ENCODE measurements at places on chromosomes 2 and 18. TPM values are rescaled to one million over a fixed set of nuclear protein-coding genes. Genes with fewer than 3 reads are reported as not detected.

DNA sequence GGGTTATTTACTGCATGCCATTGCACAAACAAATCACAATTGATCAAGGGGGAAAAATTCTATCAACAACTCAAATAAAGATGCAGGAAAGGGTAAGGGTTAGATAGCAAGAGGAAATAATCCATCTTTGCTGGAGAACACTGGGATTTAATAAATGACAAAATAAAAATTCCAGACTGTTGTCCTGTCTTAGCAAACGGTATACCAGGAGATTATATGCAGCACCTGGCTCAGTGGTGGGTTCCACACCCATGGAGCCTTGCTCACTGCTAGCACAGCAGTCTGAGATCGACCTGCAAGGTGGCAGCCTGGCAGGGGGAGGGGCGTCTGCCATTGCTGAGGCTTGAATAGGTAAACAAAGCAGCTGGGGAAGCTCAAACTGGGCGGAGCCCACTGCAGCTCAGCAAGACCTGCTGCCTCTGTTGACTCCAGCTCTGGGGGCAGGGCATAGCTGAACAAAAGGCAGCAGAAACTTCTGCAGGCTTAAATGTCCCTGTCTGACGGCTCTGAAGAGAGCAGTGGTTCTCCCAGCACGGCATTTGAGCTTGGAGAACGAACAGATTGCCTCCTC is 296.5 kb upstream of the THSD7B start:
- DNase-seq: no peak

Gene KIF5C
- 1.6 TPM for polyA plus RNA-seq

DNA sequence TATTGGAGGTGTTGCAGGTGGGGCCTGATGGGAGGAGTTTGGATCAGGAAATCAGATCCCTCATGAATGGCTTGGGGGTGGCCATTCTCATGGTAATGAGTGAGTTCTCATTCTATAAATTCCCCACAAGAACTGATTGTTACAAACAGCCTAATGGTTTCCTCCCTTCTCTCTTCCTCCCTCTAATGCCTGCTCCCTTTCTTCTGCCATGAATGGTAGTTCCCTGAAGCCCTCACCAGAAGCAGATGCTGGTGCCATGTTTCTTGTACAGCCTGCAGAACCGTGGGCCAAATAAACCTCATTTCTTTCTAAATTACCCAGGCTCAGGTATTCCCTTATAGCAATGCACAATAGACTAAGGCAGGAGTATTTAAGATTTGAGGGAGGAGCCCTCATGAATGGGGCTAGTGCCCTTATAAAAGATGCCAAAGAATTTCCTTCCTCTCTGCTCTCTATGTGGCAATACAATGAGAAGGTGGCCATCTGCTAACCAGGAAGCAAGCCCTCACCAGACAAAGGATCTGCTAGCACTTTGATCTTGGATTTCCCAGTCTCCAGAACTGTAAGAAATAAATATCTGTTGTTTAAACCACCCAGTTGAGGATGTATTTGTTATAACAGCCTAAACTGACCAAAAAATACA is 251.8 kb downstream of the ZEB2 start:
- DNase-seq: no peak

GRCh38 chr2:232567721-232568120 is 17.2 kb downstream of the EIF4E2 start:
- DNase-seq: no peak

GRCh38 chr2:205989271-205990071 is 96.5 kb downstream of the INO80D start:
- no peak for DNase-seq

Gene BOK
- polyA plus RNA-seq: 63.4 TPM

DNA sequence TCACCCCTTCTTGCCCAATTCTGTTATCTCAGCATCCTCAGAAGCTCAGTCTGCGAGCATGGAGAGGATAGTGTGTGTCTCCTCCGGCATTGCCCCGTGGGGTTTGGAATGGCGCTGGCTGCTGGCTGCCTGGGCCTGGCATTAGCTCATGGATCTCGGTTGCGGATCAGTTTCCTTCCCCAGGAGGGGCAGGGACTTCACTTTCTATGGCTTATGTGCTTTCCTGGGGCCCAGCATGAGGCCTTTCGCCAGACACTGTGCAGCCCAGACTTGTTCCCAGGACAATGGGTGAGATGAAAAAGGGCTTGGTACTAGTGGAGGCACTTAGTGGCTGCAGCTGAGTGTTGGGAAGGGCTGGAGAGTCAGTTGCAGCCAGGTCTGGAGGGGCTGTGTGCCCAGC is 143.3 kb downstream of the GLI2 start:
- DNase-seq: no peak

Gene MALL
- 6.8 TPM for polyA plus RNA-seq

DNA sequence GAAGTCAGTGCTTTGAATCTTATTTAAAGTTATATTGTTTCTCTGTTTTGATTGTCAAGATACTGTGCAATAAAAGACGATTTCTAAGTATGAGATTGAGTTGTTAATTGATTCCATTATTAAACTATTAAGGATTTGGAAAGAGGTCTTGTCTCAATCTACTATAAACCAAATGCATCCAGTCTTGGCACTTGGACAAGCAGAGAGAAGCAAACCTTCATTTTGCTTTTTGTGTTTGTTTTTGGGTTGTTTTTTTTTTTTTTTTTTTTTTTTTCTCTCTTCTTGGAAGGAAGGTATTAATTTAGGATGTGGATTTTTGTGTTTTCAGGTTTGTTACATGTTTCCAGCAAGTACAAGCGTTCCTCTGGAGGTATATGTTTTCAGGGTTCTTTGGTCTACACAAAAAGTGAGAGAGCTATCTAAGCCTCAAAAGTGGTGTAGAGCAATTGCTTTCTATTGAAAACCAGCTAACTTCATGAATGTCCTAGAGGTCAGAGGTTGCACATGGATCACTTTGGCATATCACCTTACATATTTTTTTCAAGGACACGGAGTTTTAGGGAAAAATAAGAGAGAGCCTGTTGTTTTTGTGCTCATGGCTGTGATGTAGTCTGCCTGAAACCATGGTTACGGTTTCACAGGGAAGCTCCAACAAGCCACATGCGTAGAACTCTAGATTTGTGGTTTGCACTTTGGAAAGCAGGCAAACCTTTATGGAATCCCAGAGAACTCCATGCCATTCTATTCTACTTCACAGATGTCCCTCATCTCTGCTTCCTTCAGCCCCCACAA is 1.8 kb downstream of the PRKCE start:
- DNase-seq: no peak

- DNase-seq: no peak
Observed at GRCh38 chr2:40004336-40004735, 225.3 kb upstream of the THUMPD2 start.

GRCh38 chr2:3689998-3690748 is 13.2 kb upstream of the DCDC2C start:
- DNase-seq: no peak

- no peak for DNase-seq
Observed at GRCh38 chr2:160142472-160142871, 57.6 kb downstream of the ITGB6 start.

DNA sequence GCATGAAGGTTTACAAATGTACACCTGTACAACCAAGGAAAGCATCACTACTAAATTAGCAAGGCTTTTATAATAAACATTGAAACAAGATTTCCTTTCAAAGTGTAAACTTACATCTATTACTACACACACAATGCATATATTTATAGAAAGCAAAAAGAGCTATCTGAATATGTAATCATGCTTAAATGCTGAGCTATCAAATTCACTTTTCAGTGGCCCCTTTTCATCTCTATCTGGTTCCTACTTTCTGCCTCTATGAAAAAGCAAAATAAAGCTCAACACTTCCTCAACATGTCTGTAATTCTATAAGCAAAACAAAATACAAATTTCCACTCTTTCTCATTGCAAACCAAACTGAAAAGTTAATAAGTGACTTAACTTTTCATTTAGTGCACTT is 25.5 kb upstream of the SDC1 start:
- no peak for DNase-seq

GRCh38 chr2:7573166-7573825 is 656.1 kb downstream of the RNF144A start:
- DNase-seq: no peak

Gene GPR35
- 1.7 TPM for polyA plus RNA-seq

DNA sequence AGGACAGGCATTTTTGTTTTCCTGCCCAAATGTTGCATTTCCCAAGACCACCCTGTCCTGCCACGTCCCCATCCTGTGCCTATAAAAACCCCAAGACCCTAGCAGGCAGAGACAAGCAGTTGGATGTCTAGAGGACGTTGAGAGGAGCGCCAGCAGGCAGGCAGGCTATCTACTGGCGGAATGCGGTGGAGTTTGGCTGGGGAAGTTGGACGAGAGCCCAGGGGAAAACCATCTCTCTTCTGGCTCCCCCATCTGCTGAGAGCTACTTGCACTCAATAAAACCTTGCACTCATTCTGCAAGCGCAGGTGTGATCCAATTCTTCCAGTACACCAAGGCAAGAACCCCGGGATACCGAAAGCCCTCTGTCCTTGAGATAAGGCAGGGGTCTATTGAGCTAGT is 72.5 kb downstream of the ARL6IP6 start:
- DNase-seq: no peak

Gene PAX8
- 1.9 TPM for polyA plus RNA-seq

GRCh38 chr2:200756618-200757321 is 54.9 kb upstream of the BZW1 start:
- no peak for DNase-seq

- no peak for DNase-seq
Observed at GRCh38 chr2:138979131-138979785, 199.1 kb upstream of the NXPH2 start.

Gene CD226
- polyA plus RNA-seq: 0.67 TPM

GRCh38 chr2:199798831-199799580 is 52.0 kb downstream of the FTCDNL1 start:
- no peak for DNase-seq

Gene SCG2
- 0.08 TPM for polyA plus RNA-seq

- no peak for DNase-seq
Observed at GRCh38 chr18:55402731-55403405, 185.1 kb downstream of the TCF4 start.

GRCh38 chr2:99803846-99804245 is 314.0 kb upstream of the REV1 start:
- no peak for DNase-seq

Gene EGR4
- polyA plus RNA-seq: not detected

GRCh38 chr2:39646267-39646666 is 19.4 kb upstream of the TMEM178A start:
- DNase-seq: no peak

Gene ABHD1
- 0.49 TPM for polyA plus RNA-seq

GRCh38 chr2:205885492-205886099 is 200.4 kb downstream of the INO80D start:
- no peak for DNase-seq

DNA sequence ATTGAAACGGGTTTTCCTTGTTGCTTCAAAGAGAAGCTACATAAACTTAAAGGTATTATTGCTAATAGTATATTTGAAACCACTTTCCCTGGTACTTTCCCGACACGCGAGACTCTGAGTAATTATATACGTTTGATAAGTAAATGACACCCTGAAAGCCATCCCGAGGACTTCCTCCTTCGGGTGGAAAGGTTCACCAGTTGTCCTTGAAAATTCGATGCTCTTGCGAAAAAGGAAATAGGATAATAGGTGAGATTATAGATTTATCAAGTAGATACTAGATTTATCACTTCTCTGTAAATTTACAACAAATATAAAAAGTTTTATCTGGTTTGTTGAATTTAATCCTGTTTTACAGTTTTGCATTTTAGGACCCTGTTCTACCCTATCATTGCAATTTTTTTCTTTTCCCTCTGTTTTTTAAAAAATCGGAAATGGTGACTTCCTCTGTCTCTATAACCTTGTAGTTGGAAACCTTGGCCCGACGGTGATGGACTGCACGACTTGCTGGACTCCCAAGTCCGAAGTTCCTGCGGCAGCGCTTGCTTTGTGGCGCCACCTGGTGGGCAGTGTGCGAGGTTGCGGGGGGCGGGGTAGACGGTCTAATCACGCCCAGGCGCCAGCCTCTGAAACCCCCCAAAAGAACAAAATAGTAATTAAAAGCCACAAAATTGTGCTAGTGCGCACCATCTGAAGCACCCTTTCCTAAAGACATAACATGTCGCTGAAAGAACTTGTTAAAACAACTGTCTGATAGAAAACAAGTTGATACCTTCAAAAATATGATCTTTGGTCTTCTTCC is 972 bp upstream of the DLX2 start:
- DNase-seq: peak; percentile 45

DNA sequence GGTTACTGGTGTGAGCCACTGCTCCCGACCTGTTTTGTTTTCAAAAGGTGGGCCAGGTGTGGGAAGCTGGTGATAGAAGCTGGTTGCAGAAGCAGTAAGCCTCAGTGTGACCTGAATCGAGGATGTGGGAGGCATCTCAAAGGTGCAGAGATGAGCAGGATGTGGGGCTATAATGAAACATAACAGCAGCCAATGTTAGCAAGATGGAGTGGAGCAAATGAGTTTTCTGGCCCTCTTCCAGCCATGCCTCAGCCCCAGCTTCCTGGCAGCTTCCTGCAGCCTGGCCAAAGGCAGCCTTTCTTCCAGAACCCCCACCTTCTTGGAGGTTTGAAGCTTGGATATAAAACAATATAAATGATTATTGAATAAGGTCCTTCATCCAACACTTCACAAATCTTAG is 184.8 kb downstream of the NCK2 start:
- DNase-seq: no peak

Gene IL36A
- not detected for polyA plus RNA-seq

- no peak for DNase-seq
Observed at GRCh38 chr18:78611869-78612268, 367.7 kb upstream of the SALL3 start.

Gene RAB11FIP5
- 13.0 TPM for polyA plus RNA-seq

Gene MEP1B
- 0.11 TPM for polyA plus RNA-seq

- no peak for DNase-seq
Observed at GRCh38 chr2:186309901-186310300, 176.2 kb upstream of the ZC3H15 start.

Gene SYT4
- polyA plus RNA-seq: not detected
